RCC 7860 (cell line): ENCODE measurements at places on chromosomes 6 and 20.

GRCh38 chr6:25482996-25483395, 169.0 kb upstream of the SCGN start:
- no peak for DNase-seq

- DNase-seq: no peak
These were observed 26.5 kb downstream of the GLO1 start for GRCh38 chr6:38676236-38676973.

- no peak for DNase-seq
These were observed 24.8 kb downstream of the DUSP22 start for GRCh38 chr6:317060-317447.

DNA sequence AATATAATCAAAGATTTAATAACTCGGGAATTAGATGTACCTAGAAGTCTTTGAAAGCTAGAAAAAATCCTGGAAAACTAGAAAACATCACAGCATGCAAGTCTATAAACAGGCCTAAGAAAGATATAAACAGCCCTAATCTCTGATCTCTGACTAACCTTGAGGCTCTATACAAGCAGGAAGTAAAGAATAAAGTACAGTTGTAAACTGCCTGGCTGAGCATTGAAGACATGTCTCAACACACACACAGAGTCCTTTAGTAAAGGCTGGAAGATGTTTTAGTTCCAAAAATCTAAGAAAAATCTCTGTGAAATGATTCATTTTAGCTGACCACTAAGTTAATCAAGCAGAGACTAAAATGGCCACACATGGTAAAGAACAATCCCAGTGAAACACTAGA, 774.5 kb downstream of the EYS start:
- no peak for DNase-seq

DNA sequence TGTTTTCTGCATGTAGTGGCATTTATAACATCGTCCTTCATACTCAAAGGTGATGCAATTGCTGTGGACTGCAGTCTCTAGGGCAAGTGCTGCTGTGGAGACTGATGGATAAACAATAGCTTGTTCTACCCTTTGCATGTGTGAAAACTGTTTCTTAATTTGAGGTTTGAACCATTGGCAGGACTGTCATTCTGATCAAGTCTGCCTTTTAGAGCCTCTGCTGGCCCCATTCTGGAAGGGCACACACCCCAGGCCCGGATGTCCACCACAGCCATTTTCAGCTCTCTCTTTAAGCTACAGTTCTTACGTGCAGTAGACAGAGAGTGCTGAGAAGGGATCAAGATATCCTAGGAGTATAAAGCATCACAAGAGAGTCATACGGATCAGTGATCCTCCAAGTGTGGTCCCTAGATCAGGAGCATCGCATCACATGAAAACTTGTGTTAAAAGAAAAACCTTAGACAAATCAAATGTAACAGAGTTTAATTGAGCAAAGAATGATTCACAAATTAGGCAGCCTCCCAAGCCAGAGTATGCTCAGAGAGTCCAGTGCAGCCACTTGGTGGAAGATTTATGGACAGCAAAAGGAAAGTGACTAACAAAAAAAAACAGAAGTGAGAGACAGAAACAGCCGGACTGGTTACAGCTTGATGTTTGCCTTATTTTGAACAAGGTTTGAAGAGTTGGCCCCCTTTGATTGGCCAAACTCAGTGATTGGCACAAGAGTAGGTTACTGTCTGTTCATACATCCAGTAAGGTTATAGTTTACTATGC, 52.0 kb downstream of the FRK start:
- DNase-seq: peak; percentile 68

DNA sequence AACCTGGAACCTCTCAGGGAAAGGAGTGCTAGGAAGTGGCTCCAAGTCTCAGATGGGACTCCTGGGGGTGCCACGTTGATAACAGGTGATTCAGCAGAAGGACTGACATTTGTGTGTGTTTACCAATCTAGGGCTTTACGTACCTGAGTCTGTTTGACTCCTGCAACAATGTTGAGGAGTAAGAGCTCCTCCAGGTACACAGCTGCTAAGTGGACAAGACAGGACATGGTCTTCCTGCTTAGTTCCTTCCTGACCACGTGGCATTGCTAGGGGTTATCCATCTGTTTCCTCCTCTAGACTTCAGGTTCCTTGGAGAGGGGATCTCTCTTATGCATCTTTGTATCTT, 164.5 kb upstream of the SLC24A3 start:
- DNase-seq: no peak

DNA sequence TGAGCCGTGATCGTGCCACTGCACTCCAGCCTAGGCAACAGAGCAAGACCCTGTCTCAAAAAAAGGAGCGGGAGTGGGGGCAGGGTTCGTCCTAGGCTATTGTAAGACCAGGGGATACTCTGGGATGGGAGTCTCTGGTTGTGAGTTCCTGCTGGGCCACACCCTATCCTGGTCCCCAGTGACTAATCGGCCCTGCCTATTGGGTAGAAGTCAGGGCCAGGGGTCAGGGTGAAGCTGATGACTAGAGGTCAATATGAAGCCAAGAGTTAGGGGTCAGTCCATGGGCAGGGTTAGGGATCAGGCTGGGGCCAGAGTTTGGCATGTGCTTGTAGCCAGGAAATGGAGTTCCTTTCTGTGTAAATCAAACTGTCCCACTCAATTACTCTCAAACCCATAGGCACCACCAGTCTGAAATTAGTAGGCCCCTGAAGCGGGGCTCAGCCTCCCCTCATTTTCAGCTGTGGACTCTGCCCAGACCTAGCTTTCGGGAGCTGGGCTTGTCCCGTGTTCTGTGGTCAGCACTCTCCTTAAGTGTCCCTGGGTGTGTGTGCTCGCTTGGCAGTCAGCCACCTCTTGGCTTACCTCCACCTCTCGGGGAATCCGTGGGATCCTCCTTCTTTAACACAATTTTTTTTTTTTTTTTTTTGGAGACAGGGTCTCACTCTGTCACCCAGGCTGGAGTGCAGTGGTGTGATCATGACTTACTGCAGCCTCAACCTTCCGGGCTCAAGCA, 1.8 kb downstream of the HSPA12B start:
- DNase-seq: no peak

DNA sequence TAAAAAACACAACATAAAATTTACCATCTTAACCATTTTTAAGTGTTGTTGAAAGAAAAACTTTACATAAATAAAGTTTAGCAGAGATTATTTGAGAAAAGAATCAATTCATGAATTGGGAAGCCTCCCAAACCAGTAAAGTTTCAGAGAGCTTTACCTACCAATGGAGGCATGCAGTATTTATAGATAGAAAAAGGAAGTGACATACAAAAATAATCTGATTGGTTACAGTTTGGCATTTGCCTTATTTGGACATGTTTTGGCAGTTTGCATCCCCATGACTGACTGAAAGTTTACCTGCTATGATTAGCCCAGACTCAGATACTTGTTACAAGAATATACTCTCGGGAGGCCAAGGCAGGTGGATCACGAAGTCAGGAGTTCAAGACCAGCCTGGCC, 3.7 kb upstream of the CMTR1 start:
- no peak for DNase-seq

DNA sequence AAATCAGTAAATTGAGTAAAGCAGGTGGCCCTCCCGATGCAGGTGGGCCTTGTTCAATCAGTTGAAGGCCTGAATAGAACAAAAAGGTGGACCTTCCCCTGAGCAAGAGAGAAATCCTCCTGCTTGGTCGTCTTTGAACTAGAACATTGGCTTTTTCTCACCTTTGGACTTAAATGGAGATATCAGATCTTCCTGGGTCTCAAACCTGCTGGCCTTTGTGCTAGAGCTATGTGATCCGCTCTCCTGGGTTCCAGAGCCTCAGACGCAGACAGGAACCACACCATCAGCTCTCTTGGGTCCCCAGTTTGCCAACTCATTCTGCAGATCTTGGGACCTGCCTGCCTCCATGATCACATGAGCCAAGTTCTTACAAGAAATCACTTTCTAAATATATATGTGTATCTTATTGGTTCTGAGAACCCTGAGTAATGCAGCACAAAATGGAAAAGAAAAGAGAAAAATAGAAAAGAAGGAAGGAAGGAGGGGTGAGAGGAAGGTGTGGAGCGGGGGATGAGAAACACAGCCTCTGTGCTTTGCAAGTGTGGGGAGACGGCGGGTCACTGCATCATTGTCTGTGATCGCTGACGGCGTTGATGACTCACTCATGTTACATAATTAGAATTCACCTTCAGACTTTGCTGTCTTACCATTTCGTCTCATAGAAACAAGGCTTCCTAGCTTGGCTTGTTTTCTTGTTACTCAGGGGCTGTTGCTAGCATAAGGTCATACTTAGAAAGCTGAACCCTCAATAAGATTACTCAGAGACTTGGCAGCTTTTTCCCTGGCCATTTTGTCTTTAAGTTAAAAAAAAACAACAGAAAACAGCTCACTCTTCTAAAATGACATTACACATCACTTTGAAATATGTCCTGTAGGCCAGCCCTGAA, 85.7 kb upstream of the NEDD9 start:
- peak; percentile 99 for DNase-seq

- no peak for DNase-seq
These were observed 18.0 kb downstream of the NINL start for GRCh38 chr20:25567286-25567685.

DNA sequence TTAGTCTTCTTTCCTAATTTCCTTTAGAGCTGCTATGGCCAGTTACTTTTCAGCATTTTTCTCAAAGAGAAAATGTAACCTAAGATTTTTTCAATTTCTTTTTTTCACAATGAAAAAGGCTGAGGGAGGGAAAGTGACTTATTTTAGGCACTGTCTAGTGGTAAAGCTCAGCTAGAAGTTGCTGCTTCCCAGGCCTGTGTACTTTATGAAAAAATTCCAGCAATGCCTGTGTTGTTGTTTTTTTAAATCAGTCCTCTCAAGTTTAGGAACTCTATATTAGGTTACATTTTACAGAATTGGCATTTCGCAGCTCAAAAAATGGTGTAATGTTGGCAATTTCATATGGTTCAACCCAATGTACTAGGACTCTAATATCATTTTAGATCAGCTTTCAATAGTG, 269.6 kb downstream of the ARID1B start:
- DNase-seq: no peak

GRCh38 chr6:130965656-130966055, 97.4 kb downstream of the EPB41L2 start:
- DNase-seq: no peak

DNA sequence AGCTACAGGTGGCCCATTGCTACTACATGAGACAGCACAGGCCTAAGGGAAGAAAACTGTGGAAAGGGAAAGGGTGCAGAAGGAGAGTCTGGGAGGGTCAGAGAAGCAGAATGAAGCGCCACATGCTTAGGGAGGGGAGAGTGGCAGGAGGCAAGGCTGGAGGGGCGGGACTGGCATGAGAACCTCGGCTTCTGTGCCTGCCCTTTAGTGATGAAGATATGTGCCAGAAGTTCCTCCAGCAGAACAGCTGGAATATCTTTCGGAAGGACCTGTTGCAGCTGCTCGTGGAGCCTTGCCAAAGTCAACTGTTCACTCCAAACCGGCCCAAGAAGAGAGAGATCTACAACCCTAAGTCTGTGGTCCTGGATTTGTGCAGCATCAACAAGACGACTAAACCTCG, 61.8 kb downstream of the CNBD2 start:
- DNase-seq: no peak

DNA sequence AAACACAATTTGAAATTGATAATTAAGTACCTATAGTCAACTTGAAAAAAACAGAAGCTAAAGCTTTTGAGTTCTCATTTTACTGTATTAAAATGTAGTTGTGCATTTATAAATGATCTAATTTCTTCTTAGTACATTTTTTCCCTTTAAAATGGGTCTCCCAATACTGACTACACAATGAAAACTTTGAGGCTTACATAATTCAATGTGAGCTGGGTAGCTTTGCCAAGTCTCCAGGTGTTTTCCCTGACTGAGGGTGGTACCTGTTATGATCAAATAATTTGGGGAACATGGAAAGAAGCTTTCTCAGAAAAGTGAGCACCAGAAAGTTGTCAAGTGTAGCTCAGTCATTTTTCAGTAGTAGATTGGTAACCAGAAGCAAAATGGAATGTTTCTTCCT, 74.3 kb downstream of the ARMC2 start:
- DNase-seq: no peak

DNA sequence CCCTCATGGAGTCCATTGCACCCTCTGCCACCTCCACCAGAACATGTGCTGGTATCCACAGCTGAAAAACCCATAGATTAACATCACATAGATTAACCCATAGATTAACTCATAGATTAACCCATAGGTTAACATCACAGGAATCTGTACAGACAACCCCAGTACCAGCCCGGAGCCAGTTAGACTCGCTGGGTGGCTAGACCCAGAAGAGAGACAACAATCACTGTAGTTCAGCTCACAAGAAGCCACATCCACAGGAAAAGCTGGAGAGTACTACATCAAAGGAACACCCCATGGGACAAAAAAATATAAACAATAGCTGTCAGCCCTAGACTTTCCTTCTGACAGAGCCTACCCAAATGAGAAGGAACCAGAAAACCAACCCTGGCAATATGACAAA, 25.1 kb downstream of the SERPINB9 start:
- no peak for DNase-seq

GRCh38 chr6:154414021-154414813, 57.6 kb upstream of the IPCEF1 start:
- DNase-seq: peak; percentile 87

GRCh38 chr20:50504231-50504823, 5.9 kb upstream of the PTPN1 start:
- peak; percentile 56 for DNase-seq

DNA sequence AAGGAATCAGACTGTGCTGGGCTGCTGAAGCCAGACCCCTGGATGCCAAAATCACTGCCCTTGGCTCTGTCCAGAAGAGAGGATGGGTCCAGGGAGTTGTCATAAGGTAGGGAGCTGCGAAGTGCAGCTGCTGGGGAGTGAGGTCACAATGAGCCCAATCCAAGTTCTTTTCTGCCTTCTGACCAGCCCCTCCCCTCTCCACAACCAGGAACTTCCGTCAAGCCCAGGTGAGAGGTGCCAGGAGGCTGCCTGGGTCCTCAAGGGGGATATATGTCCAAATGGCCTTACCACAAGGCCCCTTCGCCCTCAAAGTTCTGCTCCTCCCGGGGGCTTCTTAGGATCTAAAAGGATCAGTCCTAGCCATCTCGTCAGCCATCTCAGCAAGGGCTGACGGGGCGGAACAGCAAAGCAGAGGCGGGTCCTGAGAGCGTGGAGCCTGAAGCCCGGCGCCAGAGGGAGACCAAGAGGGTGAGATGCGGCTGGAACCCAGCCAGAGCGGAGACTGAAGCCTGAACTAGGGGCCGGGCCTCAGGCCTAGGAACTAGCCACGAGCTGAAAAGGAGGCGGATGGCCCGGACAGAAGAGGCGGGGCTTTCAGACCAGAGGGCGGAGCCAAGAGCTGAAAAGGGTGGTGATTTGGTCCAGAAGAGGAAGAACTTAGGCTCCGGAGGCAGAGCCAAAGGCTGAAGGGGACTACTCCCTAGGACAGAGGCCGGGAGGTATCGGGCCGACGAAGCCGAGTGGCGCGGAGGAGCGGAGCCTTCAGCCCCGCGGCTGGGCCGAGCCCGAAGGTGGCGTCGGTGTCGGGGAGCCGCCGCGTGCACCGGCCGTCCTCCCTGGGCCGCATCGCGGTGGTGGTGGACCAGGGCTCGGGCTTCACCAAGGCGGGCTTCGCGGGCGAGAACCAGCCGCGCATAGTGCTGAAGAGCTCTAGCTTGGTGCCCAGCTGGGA, at the start of gene ACTL10:
ACTL10 (plus strand) TSS at position 651 of the 952 bp plus-strand sequence. CDS start 555 bp downstream, outside the sequence.
- peak; percentile 99 for DNase-seq
